ENCODE measurements at places on chromosomes 5 and 9.

DNA sequence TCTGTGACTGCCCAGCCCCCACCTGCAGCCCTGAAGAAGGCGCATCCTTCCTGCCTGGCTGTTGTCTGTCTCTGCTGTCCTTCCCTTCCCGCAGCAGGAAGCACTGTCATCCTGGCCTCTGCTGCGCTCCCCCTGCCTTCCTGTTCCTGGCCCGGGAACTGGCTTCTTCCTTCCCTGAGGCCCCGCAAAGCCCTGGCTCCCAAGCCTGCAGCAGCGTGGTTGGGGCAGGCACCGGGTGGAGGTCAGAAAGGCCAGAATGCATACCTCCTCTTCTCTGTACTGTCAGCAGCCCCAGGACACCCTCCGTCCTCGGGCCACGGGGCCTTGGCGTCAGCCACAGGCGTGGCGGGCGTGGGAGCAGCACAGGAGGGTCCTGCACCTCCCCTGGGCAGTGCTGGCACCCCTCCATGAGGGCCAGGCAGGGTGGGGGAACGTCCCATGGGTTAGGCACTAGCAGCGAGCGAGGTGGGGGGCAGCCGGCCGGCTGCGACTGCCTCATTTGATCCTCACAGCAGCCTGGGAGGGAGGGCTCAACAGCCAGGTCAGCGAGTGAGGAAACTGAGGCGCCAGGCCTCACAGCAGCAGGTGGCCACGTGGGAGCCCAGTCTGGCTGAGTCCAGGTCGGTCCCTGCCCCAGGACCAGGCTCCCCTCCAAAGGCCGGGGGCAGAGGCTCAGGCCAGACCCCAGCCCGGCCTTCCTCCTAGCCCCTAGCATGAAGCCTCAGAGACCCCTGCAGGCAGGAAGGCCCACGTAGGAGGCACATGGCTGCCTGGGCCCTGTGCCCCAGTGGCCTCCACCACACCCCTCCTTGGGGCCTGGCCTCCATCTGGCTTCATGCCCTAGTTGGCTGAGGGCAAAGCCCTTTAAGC is 9.4 kb downstream of the FLT4 start:
- no peak for DNase-seq

GRCh38 chr9:18071651-18072060 is 402.3 kb upstream of the ADAMTSL1 start:
- DNase-seq = no peak

DNA sequence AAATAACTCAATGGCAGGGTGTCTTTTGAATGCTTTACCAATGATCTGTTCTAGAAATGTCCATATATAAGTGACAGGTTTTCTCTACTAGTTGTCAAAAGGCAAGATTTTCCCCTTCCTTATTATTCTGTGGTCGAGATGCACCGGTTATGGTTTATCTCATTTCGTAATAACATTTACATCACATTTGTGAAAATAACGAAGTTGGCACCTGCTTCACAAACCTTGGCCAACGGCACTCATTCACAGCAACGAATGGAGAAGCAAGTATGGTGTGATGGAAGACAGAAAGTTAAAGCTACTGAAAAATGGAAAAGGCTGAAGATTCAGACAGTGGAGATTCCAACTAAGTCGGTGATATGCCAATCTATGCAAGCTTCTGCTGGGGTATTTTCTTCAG is 235.8 kb downstream of the KCTD16 start:
- DNase-seq = no peak

GRCh38 chr9:134947265-134947955 is 29.7 kb upstream of the FCN1 start:
- no peak for DNase-seq

- peak; percentile 52 for DNase-seq
These were observed 757 bp downstream of the FXN start for GRCh38 chr9:69036309-69036708.

GRCh38 chr5:76403766-76404222 is 709 bp downstream of the IQGAP2 start:
- DNase-seq = peak; percentile 50

- no peak for DNase-seq
These were observed 118.2 kb upstream of the SLC44A1 start for GRCh38 chr9:105126226-105126625.

- no peak for DNase-seq
These were observed 391 bp downstream of the RALGDS start for GRCh38 chr9:133120501-133121197.

DNA sequence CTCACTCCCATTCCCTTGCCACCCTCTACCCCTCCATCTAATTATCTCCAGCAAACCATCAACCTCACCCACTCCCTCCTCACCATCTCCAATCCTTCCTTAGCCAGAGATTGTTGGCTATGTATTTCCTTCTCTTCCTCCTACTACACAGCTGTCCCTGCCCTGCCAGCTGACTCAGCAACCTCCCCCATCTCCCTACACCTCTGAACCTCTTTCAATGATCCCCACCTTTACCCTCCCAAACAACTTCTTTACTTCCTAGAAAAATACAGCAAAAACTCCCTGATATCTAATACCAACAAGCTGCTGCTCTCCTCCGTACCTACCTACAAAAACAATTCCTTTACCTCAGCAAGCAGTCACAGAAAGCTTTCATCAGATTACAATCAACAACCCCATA is 37.3 kb downstream of the SPTLC1 start:
- no peak for DNase-seq
